Diencephalon (tissue), 1 donor: ENCODE measurements at places on chromosomes 5 and 9. TPM values are rescaled to one million over a fixed set of nuclear protein-coding genes. Genes with fewer than 3 reads are reported as not detected.

PCDH12 gene
- 3.2 TPM for total RNA-seq

CDH18 gene
- 69.4 TPM for total RNA-seq

SECISBP2 gene
- 63.9 TPM for total RNA-seq

NUTM2G gene
- total RNA-seq = not detected

SLC28A3 gene
- total RNA-seq = 0.23 TPM

ANKRD55 gene
- total RNA-seq = 7.4 TPM

HAPLN1 gene
- total RNA-seq = 15.9 TPM
